ENCODE measurements at places on chromosomes 2 and 18.

DNA sequence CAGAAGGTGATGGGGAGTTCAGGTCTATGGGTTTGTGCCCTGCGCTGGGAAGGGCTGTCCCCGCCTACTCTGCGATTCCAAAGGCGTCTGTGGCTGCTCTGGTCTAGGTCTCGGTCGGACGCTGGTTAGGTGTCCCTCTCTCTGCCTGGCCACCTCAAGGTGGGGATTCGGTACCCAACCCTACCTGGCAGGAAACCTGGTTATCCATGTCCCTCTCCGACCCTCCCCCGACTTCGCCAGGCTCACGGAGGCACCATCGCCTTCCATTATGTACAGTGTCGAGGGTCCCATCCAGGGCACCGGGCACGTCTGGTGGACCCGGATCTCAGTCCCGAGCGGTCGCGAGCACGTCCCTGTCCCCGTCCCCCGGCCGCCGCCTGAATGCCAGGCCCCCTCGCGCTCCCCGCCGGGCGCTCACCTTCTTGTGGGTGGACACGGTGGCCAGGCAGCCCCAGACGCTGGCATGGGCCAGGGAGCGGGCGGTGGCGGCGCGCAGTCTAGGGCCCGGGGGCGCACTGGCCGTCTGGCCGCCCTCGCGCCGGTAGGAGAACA lies 628 bp downstream of the CREG2 start:
- DNase-seq = no peak

DNA sequence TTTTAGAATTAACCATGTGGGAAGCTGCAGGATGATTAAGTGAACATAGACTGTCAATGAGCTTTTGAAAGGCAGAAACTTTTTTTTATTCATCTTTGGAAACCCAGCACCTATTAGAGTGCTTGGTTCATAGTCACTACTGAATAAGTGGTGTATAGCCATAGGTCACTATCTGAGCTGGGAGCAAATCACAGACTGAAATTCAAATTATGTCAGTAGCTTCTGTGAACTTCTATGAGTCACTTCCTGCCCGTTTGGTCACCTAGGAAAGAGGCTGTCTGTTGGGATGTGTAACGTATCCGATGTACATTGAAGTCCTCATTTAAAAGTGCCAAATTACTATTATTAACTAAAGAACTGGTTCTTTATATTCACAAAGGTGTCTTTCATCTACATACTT lies 20.5 kb upstream of the SLC40A1 start:
- no peak for DNase-seq

DNA sequence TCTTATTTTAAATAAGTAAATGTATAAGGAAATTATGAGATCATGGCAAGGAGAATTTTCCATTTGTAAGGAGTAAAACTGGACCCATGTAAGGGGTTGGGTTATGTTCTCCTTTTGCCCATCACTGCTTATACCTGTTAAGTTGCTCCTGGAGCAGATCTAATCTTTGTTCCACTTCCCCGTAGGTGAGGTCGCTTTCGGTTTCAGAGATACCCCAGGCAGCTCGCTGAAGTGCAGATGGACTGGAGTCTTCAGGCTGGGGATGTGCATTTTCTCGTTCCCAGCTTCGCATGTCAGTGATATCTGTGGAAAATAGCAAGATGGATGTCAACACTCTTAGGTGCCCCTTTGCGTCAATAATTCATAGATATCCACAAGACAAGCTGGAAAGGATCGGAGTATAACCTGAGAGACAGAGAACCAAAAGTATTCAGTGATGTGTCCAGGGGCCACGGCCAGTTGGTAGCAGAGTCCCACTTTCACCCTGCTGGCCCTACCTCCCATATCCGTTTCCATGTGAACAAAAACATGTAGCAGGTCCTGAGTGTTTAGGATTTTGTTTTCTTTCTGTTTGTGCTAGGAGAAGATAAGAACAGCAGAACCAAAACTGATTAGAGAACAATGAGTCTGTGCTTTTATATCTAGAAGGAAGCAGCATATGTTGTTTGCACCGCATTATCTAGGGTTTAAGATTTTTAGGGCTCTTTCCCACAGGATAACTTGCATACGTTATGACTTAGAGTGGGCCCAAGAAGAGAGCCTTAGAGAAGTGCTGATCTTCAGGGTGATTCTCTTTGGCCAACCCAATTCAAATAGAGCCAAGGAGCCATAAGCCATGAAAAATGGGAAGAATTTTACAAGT lies 36.0 kb downstream of the GCA start:
- DNase-seq = no peak

- no peak for DNase-seq
Measured at GRCh38 chr18:4293337-4293736, 161.8 kb downstream of the DLGAP1 start.

GRCh38 chr18:63273222-63273927 lies 46.2 kb downstream of the BCL2 start:
- no peak for DNase-seq

DNA sequence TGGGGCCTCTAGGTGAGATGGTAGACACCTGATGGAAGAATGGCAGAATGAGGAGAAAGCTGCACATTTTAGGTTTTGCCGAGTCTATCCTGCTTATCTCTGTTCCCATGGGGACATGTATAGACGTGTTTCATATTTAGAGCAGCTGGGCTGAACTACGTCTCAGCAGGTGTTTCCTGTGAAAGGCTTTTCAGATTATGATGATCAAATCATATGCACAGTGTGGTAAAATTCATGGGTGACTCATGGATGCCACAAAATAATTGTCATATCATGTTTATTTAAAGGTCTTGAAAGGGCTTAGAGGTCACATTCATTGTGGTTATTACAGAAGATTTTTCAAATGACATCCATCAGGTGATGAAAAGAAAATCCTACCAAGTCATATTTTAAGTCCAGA lies 90.5 kb downstream of the ICOS start:
- peak; percentile 31 for DNase-seq

- DNase-seq = no peak
Measured at GRCh38 chr2:197011801-197012641, 85.5 kb upstream of the PGAP1 start.

- DNase-seq = no peak
Measured at GRCh38 chr2:161991991-161992390, 82.0 kb downstream of the DPP4 start.

GRCh38 chr2:147356157-147356556 lies 488.7 kb upstream of the ACVR2A start:
- DNase-seq = no peak

GRCh38 chr2:68719912-68720311 lies 14.7 kb upstream of the ARHGAP25 start:
- no peak for DNase-seq

GRCh38 chr2:227325839-227326195 lies 766 bp downstream of the MFF start:
- no peak for DNase-seq

GRCh38 chr2:22656426-22656825 lies 728.6 kb upstream of the KLHL29 start:
- DNase-seq = no peak

DNA sequence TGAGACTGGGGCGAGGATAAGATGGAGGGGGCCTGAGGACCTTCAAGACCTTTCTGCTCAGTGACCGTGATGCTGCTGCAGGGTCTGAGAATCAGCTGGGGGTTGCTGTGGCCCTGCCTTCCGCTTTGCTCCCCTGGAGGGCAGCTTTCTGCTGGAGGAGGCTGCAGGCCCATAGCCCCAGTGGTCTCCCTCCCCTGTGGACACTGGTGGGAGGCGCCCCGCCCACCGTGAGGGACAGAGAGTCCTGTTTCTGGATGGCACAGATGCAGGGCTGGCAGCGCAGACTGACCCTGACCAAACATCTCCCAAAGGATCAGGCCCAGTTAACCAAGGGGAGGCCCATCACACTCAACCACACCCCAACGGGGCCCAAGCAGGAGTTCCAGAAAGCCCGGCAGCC lies 42.8 kb downstream of the PLB1 start:
- no peak for DNase-seq

GRCh38 chr18:79989195-79989497 lies 783 bp upstream of the TXNL4A start:
- no peak for DNase-seq

GRCh38 chr2:183519371-183520056 lies 395.3 kb downstream of the NUP35 start:
- no peak for DNase-seq

- DNase-seq = no peak
Measured at GRCh38 chr18:231563-231962, 36.3 kb downstream of the THOC1 start.

DNA sequence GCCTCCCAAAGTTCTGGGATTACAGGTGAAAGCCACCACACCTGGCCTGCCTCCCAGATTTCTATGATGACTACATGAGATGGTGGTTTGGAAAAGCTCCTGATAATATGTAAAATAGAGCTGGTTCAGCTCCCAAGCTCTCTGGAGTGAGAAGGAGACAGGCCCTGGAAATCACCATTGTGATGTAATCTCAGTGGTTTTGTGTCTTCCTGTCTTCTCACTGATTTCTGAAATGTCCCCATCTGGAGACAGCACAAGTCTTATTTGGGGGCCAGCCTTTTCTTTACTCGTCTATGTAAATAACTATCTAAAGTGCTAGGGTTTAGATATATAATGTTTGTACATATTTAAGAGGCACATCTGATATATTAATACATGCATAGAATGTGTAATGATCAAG lies 64.0 kb downstream of the CCNT2 start:
- DNase-seq = no peak

- DNase-seq = no peak
Measured at GRCh38 chr18:79775441-79776221, 22.1 kb upstream of the KCNG2 start.

DNA sequence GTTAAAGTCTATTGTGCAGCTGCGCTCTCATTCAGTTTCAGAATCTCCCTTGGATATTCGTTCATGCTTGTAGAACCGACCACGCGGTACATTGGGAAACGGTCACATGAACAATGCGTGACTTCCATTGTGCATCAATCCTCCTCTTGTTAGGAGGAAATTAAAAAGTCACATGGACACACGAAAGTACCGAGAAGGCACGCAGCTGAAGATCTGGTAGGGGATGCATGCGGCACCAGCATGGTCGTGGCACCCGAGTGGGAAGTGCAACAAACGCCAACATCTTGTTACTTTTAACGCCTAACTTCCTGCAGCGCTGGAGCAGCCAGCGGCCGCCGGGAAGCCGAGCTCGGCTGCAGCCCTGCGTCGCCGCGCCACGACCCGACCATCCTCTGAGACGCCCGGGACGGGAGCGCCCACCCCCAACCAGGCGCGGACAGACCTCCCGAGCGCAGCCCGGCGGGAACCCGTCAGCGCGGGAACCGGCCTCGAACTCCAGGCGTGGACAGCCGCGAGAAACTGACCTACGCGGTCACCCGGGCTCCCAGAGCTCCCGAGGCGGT lies 412 bp downstream of the OSBPL1A start:
- no peak for DNase-seq

- DNase-seq = no peak
Measured at GRCh38 chr2:1282552-1282951, 130.7 kb upstream of the TPO start.

DNA sequence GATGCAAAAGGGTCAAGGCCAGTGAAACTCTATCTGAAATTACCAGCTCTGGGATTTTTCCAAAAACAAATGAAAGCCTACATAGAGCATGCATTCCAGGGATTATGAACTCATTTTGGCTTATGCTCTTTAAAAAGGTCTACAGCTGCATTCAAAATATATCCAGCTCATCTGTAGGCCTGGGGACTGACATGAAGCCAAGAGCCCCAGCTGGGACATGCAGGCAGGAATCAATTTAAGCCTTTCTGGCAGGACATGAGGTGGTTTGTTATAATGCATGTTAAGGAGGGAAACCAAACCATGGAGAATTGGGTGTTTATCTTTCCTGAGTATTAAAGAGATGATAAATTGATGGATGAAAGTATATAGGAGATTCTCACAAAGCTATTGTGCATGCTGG lies 164.5 kb downstream of the RBM43 start:
- DNase-seq = no peak

DNA sequence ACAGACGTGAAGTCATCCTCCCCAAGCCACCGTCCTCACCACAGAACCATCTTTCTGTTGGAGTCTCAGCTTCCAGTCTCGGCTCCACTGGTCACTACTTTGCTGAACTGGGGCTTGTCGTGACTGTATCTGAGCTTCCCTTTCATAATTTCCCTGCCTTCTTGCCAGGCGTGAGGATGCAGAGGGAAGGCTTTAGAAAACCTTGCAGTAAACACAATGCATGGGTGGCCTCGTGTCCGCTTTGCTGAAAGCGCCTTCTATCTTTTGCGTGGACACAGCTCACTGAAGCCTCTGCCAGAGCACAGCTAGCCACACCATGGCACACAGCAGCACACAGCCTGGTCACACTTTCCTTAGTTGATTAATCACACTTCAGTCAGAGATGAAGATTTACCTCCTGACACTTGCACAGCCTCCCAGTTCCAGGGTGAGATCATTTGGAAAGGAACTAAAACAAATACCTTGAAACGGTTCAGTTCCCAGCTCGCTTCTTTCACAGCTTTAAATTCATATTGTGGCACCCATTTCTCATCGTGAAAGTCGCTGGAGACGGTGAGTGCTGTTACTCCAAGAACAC lies 2.8 kb upstream of the GPR45 start:
- no peak for DNase-seq

- DNase-seq = no peak
Measured at GRCh38 chr2:40304340-40304739, 147.6 kb downstream of the SLC8A1 start.

GRCh38 chr18:58788971-58789875 lies 75.5 kb upstream of the ZNF532 start:
- DNase-seq = no peak

- no peak for DNase-seq
Measured at GRCh38 chr2:74894272-74894981, 60.5 kb downstream of the HK2 start.

GRCh38 chr2:105387225-105387624 lies 11.6 kb downstream of the FHL2 start:
- DNase-seq = no peak

DNA sequence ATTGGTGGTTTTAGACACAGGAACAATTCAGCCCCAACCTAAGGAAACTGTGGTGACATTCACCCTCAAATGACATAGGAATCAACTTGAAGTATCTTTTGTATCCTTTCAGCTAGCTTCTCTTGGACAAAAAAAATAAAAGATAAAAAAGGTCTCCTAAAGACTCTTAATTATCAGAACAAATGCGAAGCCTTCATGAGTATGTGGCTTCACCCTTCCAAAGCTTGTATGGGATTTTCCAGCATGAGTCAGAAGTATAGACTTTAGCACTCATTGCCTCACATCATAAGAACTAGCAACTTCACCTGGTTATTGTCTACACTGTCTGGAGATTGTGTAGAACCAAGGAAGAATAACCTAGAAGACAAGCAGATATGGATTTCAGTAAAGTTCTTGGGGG lies 135.4 kb downstream of the LAMA3 start:
- DNase-seq = no peak

DNA sequence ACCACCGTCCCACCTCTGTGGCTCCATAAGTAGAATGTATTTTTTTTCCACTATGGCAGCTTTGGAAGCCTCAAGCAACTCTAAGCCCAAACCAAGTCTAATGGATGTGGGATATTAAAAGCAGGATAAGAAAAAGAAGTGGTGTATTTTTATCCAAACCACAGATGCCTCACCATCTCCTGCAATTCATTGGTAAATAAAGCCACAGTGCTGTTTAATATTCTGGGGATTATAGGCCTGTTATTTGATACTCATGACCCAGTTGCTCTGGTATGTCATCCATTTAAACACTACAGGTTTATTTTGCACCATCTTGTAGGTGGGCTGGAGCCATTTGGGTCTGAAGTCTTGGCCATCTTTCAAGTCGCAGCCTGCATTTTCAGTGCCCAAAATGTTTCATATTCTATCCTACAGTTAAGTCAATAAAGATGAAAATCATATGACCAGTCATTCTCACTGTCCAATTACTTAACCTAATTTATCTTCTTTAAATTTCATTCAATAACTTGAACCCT lies 279.5 kb upstream of the EPHA4 start:
- DNase-seq = no peak

- DNase-seq = no peak
Measured at GRCh38 chr2:64504774-64505720, 19.1 kb upstream of the AFTPH start.

- no peak for DNase-seq
Measured at GRCh38 chr2:219681694-219682300, 54.4 kb downstream of the SLC4A3 start.

Data from T-helper 22 cell (primary cell).